Stimulated activated effector memory CD8-positive, alpha-beta T cell treated with anti-CD3 and anti-CD28 coated beads, Interleukin-12 subunit alpha, Interleukin-12 subunit beta, amount 100 ng/mL, for 72 hours (primary cell): ENCODE measurements at places on chromosomes 11 and 22.

DNA sequence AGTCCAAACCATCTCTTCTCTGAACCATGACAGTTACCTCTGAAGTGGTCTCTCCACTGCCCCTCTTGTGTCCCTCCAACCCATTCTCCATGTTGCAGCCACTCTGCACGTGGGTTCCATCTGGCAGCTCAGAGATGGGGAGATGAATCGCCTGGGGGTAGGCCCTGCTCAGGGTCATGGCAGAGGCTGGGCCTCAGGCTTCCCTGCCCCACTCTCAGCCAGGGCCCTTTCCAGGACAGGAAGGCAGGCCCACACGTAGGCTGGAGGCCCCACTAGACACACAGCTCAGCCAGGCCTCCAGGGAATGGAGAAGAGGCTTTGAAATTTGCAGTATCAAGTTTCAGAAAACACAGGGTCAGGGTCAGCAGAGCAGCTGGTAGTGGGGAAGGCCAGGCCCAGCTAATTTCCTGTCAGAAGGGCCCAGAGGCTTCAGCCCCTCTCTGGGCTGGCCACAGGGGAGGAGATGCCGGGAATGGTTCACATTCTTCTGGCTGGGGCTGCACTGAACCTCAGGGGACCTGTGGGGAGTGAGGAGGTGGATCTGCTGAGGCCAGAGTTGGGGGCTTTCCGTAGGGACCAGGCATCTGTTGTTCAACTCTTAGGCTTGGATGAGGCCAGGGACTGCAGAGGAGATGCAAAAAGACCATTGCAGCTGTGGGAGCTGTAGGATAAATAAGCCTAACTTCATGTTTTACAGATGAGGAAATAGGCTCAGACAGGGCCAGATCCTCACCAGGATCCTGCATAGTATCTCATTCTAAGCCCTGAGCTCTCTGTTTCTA is 101.6 kb downstream of the SWAP70 start:
- no peak for DNase-seq

- DNase-seq = no peak
Observed at GRCh38 chr11:21410513-21410912, 741.1 kb downstream of the NELL1 start.

DNA sequence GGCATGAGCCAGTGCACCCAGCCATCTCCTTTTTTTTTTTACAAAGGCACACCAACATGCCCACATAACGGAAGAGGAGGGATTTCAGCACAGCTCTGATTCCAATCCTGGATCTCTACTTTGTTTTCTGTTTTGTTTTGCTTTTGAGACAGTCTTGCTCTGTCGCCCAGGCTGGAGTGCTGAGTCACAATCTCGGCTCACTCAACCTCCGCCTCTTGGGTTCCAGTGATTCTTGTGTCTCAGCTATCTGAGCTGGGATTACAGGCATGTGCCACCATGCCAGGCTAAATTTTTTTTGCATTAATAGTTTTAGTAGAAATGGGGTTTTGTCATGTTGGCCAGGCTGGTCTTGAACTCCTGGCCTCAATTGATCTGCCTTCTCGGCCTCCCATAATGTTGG is 28.1 kb downstream of the VSTM5 start:
- no peak for DNase-seq

- no peak for DNase-seq
Observed at GRCh38 chr11:78277314-78277994, 88.7 kb downstream of the USP35 start.

DNA sequence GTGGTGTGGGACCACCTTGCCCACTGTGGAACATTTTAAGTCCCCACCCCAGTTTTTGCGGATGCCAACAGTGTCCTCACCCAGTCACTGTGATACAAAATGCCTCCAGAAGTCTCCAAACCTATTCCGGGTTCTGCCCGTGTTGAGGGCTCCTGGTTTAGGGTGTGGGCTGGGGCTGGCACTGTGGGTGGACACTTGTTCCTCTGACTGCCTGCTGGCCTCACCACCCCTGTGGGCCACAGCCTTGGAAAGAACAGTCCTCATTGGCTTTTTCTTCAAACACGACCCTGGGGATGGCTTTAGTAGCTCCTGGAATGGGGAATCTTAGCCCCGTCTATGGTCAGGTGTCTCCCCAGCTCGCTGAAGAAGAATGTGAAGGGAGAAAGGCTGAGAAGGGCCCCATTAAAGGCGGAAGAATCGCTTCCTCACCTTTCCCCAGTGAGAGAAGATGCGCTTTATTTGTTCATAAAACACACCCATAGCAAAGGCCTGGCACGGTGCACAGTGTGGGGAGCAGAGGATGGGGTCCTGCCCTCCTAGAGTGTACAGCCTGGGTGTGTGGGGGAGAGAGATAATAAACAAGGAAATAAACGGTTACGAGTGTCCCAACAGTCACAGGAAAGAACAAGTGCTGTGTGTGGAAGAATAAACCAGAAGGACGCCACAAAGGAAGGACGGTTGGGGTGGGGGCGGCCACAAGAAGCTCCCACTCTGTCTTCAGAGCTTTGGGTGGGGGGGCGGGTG is 91.6 kb upstream of the SLC22A12 start:
- no peak for DNase-seq

GRCh38 chr11:120182372-120182771 is 28.5 kb upstream of the OAF start:
- no peak for DNase-seq

- no peak for DNase-seq
Observed at GRCh38 chr22:19886605-19887255, 32.1 kb upstream of the GNB1L start.

DNA sequence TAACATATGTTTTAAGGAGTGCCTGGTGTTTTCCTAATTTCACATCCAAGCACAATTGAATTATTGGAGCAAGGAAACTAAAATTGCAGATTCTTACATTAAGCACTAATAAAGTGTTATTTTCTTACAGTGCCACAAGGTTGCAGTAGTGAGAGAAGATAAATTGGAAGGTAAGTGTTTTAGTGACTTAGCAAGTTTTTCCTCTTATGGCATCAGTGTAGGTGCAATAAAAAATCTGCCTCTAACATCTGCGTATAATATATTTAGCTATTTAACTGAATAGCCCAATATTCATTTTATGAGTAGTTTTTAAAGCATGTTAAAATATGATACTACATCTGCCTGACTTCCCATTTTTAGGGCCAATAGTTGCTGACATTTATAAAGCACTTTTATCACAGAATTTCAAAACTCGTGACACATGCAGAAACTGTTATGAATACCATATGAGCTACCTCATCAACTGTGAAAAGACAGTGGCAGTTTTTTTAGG is 19.0 kb downstream of the POLD3 start:
- DNase-seq = no peak
